ENCODE measurements at places on chromosomes 13 and 19.

- no peak for DNase-seq
Measured at GRCh38 chr19:58395220-58395978, at the start of gene RNF225. Gene RNF225 (plus strand): TSS chr19:58395656. CDS start chr19:58396090, 434 bp downstream.

DNA sequence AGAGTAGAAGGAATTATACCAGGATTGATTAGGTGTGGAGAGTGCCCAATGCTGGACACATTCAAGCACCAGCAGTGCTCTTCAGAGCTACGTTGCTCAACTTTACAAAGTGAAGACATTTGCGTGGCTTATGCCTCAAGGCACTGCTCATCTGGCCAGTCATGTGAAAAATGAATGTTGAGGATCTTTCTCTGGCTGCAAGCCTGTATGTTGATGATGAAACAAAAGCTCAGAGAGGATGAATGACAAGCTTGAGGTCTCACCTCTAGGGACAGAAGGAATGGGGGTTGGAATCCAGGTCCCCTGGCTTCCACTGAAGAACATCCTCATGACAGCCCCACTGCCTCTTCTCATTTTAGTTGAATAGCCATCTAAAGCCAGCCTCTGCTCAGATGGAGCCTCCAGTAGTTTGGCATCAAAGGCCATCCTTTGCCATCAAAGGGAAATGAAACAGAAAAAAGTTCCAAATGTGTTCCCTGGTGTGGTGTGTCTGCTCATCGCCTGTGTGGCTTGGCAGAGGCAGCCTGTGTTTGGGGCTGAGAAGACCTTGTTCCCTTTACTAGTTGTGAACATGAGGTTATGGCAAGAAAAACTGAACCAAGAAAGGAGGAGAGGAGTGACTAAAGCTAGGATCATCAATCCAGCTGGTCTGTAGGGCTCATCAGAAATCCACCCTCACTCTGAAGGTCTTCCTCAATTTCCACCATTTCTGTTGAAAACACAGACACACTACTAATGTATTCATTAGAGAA, 114.0 kb upstream of the KL start:
- no peak for DNase-seq

- no peak for DNase-seq
Measured at GRCh38 chr13:77437267-77437666, 98.2 kb upstream of the SCEL start.

- DNase-seq, result no peak
Measured at GRCh38 chr13:32073180-32073864, 41.7 kb downstream of the FRY start.

DNA sequence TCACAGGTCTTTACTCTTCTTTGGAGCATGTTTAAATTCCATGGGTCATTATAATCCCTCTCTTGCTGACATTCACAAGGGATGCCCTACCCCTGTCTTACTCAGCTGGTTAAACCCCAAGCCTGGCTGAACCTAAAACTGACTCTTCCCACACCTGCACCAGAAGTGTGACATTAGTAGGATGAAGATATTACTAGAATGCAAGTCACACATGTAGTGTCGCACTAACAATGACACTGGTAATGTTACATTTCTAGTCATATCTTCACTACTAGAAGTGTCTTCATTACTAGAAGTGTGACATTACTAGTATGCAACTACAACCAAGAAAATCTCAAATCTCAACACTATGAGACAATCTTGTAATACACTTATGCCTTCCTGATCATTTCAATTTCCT, 14.2 kb downstream of the ZAR1L start:
- DNase-seq, result no peak

GRCh38 chr13:100646871-100647270, 27.7 kb downstream of the TMTC4 start:
- no peak for DNase-seq

- DNase-seq, result no peak
Measured at GRCh38 chr19:12015015-12015752, 20.3 kb downstream of the ZNF433 start.

DNA sequence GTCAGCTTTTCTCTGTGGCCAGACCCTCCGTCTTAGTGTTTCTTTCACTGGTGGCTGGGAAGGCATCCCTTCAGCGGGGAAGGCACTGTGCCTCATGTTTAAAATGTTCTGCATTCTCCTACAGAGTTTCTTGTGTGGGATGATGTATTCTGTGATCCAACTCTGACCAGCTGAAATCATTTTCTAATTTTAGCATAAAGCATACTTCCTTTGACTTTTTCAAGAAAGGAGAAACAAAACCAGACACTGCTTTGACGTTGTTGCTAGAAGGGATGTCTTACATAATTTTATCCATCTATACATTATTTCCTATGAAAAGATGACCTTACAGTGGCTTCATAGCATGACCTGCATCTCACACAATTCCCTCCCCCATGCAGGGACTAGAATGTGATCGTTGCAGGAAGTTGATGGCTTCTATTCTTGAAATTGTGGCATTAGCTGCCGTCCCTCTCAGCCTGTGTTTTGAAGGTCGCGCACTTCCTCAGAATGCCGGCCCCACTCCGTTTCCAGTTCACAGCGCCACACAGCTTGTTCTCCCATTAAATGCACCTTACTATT, 38.6 kb upstream of the TEX29 start:
- no peak for DNase-seq

DNA sequence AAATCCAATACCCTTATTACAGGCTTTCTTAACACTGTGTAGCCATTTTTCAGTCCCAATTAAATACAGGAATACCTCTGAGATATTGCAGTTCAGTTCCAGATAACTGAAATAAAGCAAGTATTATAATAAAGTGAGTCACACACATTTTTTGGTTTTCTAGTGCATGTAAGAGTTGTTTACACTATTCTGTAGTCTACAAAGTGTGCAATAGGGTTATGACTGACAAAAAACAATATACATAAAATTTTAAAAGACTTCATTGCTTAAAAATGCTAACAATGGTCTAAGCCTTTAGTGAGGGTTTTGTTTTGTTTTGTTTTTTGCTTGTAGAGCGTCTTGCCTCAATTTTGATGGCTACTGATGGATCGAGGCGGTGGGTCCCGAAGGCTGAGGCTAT, 434.4 kb upstream of the NBEA start:
- DNase-seq, result no peak

GRCh38 chr19:13881692-13882418, 4.9 kb downstream of the NANOS3 start:
- no peak for DNase-seq

DNA sequence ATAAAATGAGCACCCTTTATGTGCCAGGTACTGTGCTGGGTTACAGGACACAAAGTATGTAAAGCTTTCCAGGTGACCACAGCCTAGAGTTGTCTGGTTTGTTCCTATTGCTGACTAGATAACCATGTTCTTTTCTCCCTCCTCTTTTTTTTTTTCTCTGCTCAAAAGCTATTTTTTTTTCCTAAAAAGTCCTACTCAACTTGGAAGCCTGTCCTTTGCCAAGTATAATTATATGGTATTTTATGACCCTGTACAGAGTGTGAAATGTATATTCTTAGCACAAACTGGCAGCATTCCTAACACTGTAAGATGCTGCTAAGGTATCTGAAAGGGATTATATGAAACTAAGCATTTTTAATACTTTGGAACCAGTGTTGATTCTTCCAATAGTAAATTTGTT, 171.0 kb downstream of the GPC6 start:
- DNase-seq, result no peak

DNA sequence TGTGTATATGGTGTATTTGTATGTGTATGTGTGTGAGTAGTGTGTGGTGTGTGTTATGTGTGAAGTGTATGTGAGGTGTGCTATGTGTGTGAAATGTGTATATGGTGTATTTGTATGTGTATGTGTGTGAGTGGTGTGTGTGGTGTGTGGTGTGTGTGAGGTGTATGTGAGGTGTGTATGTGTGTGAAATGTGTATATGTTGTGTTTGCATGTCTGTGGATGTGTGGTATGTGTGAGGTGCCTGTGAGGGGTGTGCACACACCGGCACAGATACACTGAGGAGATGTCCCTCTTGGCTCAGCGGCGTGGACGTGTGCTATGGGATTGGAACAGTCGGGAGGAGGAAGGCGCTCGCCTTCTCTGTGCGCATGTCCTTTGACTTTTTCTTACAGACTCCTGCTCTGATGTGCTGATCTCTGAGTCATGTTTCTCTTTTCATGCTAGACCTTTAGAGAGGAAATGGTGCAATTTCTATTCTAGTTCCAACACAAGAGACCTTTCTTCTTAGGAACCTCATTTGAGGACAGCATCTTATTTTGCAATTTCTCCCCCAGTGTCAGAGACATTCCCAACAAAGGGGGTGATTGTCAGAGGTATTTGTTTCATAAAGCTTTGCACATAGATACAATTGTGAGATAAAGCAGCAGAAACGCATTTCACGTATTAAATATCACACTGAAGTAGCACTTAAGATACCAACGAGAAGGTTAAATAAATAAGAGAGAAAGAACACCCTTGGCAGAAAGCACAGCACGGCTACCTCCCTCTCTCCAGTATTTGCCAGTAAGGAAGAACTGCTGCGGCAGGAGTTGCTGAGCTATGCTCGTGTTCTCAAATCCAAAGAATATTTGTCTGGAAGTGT, 11.3 kb upstream of the TNFRSF19 start:
- DNase-seq, result no peak

- no peak for DNase-seq
Measured at GRCh38 chr13:109384491-109385241, 401.7 kb downstream of the IRS2 start.

DNA sequence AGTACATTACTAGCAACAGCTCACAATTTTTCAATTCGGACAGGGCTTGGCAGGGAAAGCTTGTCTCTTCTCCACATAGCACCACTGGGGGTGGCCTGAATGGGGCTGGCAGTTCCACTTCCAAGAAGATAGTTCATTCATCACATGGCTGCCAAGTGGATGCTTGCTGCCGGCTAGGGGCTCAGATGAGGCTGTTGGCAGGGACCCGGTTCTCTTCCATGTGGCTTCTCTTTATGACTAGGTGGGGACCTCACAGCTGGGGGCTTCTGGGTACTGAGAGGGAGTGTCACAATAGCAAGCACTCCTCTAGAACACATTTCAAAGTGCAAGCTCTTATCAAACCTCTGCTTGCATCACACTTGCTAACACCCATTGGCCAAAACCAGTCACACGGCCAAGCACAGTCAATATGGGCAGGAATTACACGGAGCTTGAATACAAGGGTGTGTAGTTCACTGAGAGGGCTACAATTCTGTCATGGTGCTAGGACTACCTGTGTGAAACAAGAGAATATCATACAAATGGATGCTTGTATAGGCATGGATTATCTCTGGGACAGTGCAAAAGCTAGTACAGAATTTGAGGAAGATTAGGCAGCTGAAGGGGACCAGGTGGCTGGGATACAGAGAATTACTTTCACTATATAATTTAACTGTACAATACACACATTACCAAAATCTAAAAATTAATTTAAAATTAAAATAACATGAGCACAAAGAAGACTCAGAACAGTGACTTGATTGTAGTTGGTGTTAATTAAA, 32.3 kb downstream of the ATP7B start:
- DNase-seq, result peak; percentile 76

- no peak for DNase-seq
Measured at GRCh38 chr13:41454170-41454569, 3.2 kb upstream of the RGCC start.

GRCh38 chr13:21709697-21710096, 38.8 kb downstream of the FGF9 start:
- DNase-seq, result no peak

DNA sequence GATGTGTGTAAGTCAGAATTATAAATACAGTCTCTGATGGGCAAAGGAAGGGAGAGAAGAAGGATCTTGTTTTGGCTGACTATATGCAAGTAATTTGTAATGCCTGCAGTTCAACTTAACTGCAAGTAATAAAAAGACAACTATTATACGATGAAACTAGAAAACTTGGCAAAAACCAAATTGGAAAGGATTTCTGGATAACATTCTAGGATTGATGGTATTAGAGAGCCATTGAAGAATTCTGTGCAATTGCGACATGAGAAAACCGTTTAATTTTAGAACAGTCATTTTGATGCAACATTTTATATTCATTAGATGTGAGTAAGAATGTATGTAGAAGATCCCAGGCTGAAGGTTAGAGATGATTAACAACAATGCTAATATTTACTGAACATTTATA, 1334.1 kb downstream of the EFNB2 start:
- no peak for DNase-seq

DNA sequence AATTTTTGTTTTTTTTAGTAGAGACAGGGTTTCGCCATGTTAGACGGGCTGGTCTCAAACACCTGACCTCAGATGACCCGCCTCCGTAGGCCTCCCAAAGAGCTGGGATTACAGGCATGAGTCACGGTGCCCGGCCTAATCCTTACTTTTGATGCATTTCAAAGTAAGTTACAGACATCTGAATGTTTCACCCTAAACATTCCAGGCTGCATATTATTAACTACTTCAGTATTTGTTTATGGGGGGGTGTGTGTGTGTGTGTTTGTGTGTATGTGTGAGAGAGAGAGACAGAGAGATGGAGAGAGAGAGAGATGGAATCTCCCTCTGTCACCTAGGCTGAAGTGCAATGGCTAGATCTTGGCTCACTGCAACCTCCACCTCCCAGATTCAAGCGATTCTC, 13.1 kb downstream of the SULT2B1 start:
- DNase-seq, result no peak

DNA sequence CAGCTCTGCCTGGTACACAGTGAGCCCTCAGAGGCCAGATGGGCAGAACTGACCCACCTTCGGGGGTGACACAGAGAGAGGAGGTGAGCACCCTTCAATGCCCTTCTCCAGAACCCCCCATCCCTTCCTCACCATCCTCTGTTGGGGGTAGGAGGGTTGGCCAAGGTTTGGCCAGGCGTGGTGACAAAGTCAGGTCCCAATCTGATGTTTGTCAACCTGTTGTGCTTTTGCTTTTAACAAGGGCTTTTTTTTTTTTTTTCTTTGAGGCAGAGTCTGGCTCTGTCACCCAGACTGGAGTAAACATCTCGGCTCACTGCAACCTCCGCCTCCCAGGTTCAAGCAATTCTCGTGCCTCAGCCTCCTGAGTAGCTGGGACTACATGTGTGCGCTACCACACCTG, 7.3 kb downstream of the PTGIR start:
- DNase-seq, result no peak

DNA sequence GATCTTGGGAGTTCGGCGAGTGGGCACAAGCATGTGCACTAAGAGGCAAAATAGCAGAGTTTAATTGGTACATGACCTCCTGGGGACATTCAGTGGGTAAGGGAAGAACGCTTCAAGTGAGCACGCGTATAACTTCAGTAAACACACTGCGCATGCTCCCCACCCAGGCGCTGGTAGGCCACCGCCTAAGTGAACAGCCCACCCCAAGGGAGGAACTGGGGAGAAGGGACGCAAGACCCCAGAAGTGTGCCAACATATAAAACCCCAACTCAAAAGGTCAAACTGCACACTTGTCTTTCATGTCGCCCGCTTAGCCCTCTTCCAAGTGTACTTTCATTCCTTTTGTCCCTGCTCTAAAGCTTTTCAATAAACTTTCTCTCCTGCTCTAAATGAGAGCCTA, 10.5 kb upstream of the NTN5 start:
- DNase-seq, result no peak

- DNase-seq, result no peak
Measured at GRCh38 chr13:99281811-99282263, 23.7 kb upstream of the GPR18 start.

All from vagina (tissue), 2 donors.